ENCODE measurements at places on chromosomes 3 and 15.
A peak's percentile ranks its signal among the peaks of the same experiment; 100 is the strongest.

DNA sequence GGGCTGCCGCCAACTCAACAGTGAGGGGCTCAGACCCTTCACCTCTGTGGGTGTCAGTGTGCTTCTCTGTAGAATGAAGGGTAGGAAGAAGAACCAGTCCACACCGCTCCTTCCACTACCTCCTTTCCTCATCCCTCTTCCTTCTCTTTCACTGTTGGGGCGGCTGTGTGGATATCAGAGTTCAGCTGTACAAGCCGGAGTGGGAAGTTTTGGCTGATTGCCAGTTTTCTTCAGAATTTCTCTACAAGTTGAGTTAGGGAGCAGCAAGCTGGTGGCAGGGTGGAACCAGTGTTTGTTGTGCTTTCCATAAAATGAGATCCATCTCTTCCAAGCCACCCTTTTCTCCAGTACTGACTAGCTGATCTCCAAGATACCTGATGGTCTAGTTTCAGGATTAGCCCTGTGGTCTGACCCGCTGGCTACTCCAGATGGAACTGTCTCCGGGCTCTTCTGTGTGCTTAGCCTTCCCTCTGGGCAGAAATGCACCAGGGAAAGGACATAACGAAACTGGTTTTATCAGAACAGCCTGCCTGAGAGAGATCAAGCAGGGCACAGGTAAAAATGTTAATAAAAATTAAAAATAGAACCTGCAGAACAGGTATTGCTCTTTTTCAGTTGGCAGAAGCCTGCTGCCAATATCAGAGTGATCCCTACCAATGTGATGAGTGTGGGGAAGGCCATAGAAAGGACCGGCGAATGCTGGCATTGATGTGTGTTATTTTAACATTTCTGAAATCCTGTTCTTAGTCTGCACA is 169.9 kb upstream of the TSC22D2 start:
- no peak for DNase-seq

DNA sequence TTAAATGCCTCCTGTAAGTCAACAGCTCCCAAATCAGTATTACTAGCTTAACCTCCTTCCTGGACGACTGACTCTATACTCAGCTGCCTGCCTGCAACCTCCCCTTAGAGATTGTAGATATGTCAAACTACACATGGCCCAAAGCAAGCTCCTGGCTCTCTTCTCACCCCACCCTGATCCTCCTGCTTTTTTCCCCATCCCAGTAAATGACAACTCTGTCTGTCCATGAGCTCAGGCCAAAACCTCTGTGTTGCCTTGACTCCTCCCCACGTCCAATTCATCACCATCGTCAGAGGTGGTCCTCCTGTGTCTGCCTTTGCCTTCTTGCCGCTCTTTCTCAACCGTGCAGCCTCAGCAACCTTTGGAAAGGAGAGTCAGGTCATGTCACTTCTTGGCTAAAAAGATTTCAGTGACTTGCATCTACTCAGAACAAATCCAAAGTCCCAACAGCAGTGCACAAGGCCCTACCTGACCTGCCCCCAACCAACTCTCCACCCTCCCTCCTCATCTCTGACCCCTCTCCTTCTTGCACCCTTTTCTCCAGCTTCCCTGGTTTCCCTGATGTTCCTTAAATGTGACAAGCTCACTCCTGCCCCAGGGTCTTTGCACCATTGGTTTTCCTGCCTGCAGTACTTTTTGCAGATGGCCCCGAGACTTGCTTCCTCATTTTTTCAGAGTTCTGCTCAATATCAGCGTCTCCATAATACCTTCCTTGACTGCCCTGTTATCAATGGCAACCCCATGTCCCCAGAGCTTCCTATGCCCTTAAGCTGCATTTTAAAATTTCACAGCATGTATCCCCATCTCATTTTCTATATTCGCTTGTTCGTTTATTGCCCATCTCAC is 52.8 kb downstream of the LSM3 start:
- DNase-seq: no peak

DNA sequence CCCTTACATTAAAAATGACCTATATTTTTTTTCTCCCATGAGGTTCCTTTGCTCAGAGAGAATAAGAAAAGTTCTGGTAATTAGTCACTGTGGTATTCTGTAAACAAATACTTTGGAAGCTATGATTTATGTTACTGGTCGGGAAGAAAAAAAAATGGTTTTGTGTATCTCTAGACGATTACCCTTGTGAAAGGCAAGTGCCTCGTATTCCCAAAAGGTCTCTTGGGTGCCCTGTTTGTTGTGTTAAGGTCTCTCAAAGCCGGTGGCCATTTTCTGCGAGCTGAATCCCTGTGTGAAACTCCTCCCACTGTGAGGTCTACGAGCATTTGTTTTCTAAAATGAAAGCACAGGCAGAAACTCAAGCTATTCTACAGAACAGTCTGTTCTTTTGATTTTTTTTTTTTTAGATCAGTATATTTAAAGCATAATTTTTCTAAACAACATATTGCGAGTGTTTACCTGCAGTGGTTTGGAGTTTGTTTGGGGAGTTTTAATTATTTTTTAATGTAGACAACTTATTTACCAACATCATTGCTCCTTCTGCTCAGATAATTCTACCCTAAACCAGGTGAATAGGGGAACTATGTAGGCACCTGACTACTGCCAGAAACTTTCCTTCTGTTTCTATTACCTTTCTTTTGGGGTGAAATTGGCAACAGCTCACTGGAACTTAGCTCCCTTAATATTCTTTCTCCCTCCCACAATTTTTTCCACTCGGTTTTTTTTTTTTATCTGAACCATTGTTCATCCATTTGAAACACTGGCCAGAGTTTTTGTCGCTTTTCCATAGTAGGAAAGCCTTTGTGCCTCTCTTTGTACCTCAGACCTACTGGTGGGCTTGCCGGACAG is 44.0 kb downstream of the ZBTB38 start:
- peak; percentile 96 for DNase-seq

- no peak for DNase-seq
Observed at GRCh38 chr3:164498917-164499316, 579.4 kb downstream of the SI start.

GRCh38 chr15:39997639-39998038 is 41.3 kb downstream of the SRP14 start:
- no peak for DNase-seq

DNA sequence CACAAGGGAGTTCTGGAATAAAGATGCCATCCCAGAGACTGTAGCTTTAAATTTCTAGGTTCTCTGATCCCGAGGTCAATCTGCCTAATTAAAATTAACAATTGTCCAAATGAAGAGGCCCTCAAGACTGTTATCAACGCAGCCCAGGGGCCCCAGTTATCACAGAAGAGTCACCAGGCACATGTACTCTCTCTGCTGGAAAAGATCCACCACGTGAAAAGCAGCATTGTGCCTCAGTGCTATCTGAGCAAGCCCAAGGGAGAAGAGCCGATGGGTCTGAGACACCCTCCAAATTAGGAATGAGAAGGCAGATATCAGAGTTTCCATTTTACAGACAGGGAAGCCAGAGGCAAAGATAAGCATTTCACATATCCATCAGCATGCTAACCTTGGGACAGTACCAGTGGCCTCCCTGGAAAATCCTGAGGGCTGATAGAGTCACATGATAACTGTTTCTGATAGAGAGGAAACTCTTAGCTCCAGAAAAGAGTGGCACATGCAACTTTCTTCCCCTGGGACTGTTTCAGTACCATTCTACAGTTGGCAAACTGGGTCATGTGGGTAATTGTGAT is 55.5 kb downstream of the ITGB5 start:
- no peak for DNase-seq

DNA sequence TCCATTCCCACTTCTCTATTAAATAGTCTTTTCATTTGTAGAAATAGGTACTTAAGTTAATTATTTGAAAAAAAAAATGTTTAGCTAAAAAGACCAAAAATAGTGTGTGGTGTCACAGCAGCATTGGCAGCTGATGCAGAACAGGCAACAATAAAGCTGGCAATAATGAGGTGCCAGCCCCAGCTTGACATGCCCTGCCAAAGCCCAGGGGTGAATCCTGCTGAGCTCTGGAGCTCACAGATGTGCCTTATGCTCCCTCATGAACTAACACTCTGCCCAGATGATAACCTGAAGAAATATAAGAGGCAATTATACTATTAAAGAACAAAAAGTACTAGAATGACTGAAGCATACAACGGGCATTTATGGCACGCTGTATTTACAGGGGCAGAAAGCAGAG is 63.8 kb downstream of the IGSF11 start:
- DNase-seq: no peak

GRCh38 chr3:119608405-119609000 is 10.8 kb downstream of the PLA1A start:
- no peak for DNase-seq

- no peak for DNase-seq
Observed at GRCh38 chr15:88120026-88120425, 136.5 kb downstream of the NTRK3 start.

- DNase-seq: peak; percentile 5
Observed at GRCh38 chr3:34998902-34999301, 640.4 kb upstream of the ARPP21 start.
